Stimulated activated CD8-positive, alpha-beta memory T cell treated with anti-CD3 and anti-CD28 coated beads, Interleukin-4, amount 100 ng/mL, for 1 hour (primary cell): ENCODE measurements at places on chromosomes 7 and 10.

GRCh38 chr7:45644237-45644636 is 70.1 kb downstream of the ADCY1 start:
- DNase-seq = no peak

DNA sequence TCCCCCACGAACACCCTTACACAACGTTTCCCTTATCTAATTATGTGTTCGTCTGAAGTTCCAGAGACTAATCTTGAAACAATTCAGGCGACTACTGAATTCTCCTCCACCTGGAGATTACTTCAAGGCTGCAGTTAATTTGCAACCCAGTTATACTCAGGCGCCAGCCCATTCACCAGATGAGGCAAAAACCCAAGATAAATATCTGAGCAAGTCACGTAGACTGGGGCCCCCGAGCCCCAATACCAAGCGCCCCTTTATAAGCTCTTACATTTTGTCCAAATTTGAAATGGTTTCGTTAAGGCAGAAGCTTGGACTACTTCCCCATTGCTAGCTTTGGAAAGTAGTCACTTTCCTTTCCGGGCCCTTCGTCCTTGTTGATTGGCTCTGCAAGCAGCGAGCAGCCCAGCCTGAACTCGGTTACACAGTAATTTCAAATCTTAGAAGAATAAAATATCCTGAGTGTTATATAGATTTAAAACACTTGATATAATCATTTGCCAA is 1.2 kb downstream of the TPK1 start:
- peak; percentile 11 for DNase-seq

GRCh38 chr10:127921753-127922145 is 14.8 kb downstream of the PTPRE start:
- DNase-seq = no peak

DNA sequence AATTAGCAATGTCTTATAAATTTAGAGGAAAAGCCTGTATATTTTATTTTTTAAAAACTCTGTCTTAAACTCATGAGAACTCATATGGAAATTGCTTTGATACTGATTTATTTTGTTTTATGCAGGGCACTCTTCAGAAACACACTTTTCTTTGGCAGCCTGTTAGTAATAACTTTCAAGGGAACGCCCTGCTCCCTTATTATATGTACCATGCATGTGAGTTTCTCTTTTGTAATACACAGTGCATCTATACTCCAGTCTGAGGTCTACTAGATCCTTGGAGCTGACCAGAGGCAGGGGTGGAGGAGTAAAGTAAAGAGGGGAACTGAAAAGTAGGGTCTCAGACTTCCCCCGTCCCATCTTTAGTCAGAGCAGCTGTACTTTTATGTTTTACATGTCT is 40.2 kb downstream of the GPR85 start:
- no peak for DNase-seq

- no peak for DNase-seq
These were observed 99.2 kb downstream of the LRRC4 start for GRCh38 chr7:127932076-127932475.

- no peak for DNase-seq
These were observed 119.9 kb downstream of the MGMT start for GRCh38 chr10:129586898-129587443.

GRCh38 chr10:42753126-42753506 is 29.5 kb upstream of the BMS1 start:
- DNase-seq = peak; percentile 50

GRCh38 chr10:68586606-68587305 is 26.6 kb downstream of the TET1 start:
- no peak for DNase-seq

GRCh38 chr10:13823096-13823708 is 236.4 kb downstream of the PRPF18 start:
- no peak for DNase-seq

DNA sequence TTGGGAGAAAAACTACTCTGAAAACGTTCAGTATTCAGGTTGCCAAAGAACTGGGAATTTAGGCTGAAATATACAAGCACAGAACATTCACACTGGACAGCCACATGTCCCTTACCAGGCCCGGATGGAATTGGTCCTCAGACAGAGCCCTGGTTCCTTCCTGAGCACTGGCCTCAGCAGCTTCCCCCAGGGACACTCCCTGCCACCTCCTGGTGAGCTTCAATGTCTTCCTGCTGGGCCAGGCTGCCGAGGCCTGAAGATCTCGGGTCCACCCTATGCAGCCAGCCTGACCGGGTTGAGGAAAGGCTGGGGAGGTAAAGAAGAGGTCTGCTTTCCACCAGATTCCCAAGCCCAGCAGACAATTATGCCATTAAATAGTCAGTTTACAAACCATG is 24.8 kb downstream of the LEP start:
- no peak for DNase-seq

DNA sequence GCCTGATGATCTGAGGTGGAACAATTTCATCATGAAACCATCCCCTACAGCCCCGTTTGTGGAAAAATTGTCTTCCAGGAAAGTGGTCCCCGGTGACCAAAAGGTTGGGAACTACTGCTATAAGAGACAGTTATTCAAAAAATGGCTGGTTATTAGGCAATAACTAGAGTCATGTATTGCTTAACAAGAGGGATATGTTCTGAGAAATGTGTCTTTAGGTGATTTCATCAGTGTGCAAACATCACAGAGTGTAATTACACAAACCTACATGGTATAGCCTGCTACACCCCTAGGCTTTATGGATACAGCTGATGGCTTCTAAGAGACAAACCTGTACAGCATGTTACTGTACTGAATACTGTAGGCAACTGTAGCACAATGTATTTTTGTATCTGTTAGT is 71.3 kb upstream of the CSTF2T start:
- no peak for DNase-seq
